ENCODE measurements at places on chromosomes 16 and 17. TPM values are rescaled to one million over a fixed set of nuclear protein-coding genes. Genes with fewer than 3 reads are reported as not detected.

Gene CEP295NL
- polyA plus RNA-seq: not detected

Gene PPP1R1B
- 3.5 TPM for polyA plus RNA-seq

Gene STH
- polyA plus RNA-seq: not detected

Gene TRAPPC2L
- polyA plus RNA-seq: 56.8 TPM

Gene ATXN1L
- polyA plus RNA-seq: 8.1 TPM

Gene OR2C1
- polyA plus RNA-seq: not detected

Gene CFAP20
- 193 TPM for polyA plus RNA-seq

Gene TMEM238L
- polyA plus RNA-seq: not detected

Gene PRSS8
- not detected for polyA plus RNA-seq

Data from neural cell (in vitro differentiated cells).